ENCODE measurements at places on chromosomes 5 and 9. TPM values are rescaled to one million over a fixed set of nuclear protein-coding genes. Genes with fewer than 3 reads are reported as not detected.

Gene ALDOB
- 0.68 TPM for polyA plus RNA-seq

Gene SLC23A1
- 0.13 TPM for polyA plus RNA-seq

Gene IFNA8
- polyA plus RNA-seq: not detected

Gene CDH9
- polyA plus RNA-seq: not detected

Data from muscle of leg (tissue), 16 donors.